Colonic mucosa (tissue), 4 donors: ENCODE measurements at places on chromosomes 16 and 17.
A peak's percentile ranks its signal among the peaks of the same experiment; 100 is the strongest.

GRCh38 chr17:33277436-33278100 is 15.5 kb downstream of the ASIC2 start:
- H3K36me3 ChIP-seq = no peaks in the 10 kb centered on the region
- no peaks in the 10 kb centered on the region for H3K4me1 ChIP-seq
- no peak overlapping the region for H3K4me3 ChIP-seq
- DNase-seq = no peak
- no peak overlapping the region for H3K27ac ChIP-seq

DNA sequence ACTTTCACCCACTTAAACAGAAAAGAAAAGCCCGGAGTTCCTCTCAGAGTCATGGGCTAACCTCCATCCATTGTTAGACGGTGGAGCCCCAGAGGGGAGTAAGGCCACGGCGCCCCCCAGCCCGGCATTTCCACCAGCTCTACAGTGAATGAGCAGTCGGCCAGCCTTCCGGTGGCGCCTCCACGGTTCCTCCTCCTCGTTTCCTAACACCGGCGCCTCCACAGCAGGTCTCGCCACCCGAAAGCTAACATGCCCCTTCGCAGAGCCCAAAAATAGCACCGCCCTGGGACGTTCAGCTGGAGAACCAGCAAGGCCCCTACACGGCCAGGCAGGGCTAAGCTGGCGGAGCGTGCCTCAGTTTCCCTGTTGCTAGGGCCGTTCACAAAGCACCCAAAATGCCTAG is 858 bp downstream of the MMD start:
- H3K27me3 ChIP-seq = no peaks in the 10 kb centered on the region
- peak; percentile 58 for DNase-seq
- H3K4me3 ChIP-seq = peak overlapping the region; percentile 70
- peaks cover 3% of the 10 kb centered on the region for H3K4me1 ChIP-seq

DNA sequence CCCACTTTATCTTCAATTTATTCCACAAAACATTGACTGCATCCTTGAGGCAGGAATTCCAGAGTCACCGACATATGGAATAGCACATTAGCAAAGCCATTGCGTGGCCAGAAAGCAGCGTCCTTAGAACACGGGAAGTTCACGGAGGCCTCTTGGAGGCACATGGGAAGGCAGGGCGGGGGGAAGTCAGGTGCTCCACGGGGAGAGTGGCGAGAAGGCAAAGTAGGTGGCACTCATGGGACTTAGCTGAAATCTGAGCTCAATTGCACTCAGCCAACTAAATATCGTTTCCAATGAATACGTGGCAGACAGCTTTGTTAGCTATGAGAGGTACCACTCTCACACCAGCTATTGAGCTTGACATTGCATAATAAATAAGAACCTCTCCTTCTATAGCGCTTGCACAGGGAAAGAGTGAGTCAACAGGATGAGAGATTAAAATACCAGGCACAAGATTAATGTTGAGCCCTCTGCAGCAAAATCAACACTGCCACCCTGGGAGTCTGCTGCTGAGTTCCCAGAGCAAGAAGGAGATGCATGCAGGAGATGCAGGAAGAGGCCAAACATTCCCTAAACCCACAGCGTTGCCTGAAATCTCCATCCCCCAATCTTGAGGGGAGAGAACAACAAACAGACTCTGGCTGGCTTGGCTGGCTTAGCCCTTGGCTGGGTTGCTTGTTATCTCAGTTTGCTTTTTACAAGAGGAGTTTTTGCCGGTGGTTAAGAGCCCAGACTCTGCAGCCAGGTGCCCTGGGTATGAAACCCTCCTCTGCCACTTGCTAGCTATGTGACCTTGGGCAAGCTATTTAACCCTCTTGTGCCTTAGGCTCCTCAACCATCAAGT is 28.8 kb downstream of the ABCC12 start:
- H3K4me3 ChIP-seq = no peak overlapping the region
- no peaks in the 10 kb centered on the region for H3K4me1 ChIP-seq
- DNase-seq = no peak
- H3K27me3 ChIP-seq = no peaks in the 10 kb centered on the region
- no peaks in the 10 kb centered on the region for H3K36me3 ChIP-seq

DNA sequence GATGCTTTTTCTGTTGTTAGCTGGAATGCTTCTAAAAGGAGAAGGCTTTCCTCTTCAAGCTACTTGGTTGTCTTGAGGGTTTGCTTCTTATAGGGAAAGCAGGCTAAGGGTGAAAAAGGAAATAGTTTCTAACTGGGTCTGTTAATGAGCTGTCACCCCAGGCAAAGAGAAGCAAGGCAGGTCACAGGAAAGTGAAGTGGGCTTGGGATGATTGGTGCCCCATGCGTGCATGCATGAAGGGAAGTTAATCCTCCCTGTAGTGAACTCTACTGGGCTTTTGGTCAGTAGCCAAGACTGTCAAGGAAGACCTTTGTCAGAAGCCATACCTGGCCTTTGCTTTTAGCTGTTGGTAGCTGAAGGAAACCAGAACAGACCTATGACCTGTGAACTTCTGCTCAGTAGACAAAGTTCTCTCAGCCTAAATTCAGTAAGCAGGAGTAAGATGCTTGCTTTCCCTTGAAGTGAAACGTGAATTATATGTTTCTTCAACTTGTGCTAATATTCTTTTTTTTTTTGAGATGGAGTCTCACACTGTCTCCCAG is 16.5 kb downstream of the TENT4B start:
- H3K36me3 ChIP-seq = no peaks in the 10 kb centered on the region
- H3K27me3 ChIP-seq = no peaks in the 10 kb centered on the region
- no peak for DNase-seq
- no peak overlapping the region for H3K4me3 ChIP-seq

GRCh38 chr17:4509401-4509800 is 10.7 kb downstream of the SPNS2 start:
- no peaks in the 10 kb centered on the region for H3K36me3 ChIP-seq
- no peak overlapping the region for H3K27ac ChIP-seq
- no peak for DNase-seq
- no peaks in the 10 kb centered on the region for H3K27me3 ChIP-seq
- no peaks in the 10 kb centered on the region for H3K4me1 ChIP-seq
- H3K4me3 ChIP-seq = no peak overlapping the region

DNA sequence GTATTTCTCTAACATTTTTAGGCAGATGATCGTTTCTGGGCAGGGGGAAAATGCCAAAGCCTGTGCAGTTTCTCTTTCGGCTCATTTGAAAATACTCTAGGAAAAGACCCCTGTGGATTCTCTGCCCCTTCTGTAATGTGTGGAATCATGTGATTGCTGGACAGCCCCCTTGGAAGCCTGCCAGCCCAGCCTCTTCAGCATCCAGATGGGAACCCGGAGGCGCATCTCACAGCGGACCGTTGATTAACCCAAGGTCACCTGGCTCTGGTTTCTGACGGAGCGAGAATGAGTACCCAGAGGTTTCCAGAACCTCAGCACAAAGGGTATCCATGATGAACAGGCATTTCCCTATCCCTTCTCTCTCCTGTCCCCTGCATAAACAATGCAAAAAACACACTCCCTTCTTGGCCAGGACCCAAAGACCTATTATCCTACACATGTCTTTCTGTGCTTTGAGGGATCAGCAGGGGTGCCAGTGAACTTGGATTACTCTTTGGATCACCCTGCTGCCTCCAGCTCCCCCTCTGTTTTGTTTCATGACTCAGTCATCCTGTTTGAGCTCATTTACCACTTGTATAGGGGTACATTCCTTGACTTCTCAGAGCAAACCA is 957.1 kb upstream of the RBFOX1 start:
- DNase-seq = no peak
- no peaks in the 10 kb centered on the region for H3K27me3 ChIP-seq
- H3K4me1 ChIP-seq = no peaks in the 10 kb centered on the region
- H3K36me3 ChIP-seq = no peaks in the 10 kb centered on the region
- no peak overlapping the region for H3K4me3 ChIP-seq
